ENCODE measurements at places on chromosomes 3 and 15. TPM values are rescaled to one million over a fixed set of nuclear protein-coding genes. Genes with fewer than 3 reads are reported as not detected.

Gene B3GNT5
- total RNA-seq = 0.70 TPM

Gene PLS1
- 15.1 TPM for total RNA-seq

Gene CACNA2D2
- total RNA-seq = 0.26 TPM

Gene ISLR2
- total RNA-seq = not detected

Gene REC114
- total RNA-seq = not detected

Gene ITPKA
- total RNA-seq = 12.2 TPM

Gene CADPS
- not detected for total RNA-seq

GRCh38 chr3:41317718-41318117 is 118.4 kb downstream of the CTNNB1 start:
- no peak overlapping the region for H3K4me3 ChIP-seq
- DNase-seq = no peak
- no peak overlapping the region for H3K27ac ChIP-seq
- no peaks in the 10 kb centered on the region for H3K27me3 ChIP-seq

DNA sequence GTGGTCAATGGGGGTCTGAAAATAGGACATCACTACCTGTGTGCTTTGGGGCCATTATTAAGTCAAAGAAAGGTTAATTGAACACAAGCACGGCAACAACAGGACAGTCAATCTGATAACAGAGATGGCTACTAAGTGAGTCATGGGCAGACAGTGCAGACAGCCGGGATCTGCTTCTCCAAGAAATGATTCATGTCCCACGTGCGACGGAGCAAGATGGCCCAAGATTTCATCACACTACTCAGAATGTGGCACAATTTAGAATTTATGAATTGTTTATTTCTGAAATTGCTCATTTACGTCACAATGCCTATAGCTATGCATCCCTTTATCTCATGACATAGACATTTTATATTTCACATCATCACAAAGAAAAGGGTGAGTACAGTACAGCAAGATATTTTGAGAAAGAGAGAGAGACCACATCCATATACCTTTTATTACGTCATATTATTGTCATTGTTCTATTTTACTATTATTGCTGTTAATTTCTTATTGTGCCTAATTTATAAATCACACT is 770.6 kb upstream of the NR2F2 start:
- H3K36me3 ChIP-seq = no peaks in the 10 kb centered on the region
- no peak for DNase-seq
- no peak overlapping the region for H3K27ac ChIP-seq
- no peaks in the 10 kb centered on the region for H3K27me3 ChIP-seq

DNA sequence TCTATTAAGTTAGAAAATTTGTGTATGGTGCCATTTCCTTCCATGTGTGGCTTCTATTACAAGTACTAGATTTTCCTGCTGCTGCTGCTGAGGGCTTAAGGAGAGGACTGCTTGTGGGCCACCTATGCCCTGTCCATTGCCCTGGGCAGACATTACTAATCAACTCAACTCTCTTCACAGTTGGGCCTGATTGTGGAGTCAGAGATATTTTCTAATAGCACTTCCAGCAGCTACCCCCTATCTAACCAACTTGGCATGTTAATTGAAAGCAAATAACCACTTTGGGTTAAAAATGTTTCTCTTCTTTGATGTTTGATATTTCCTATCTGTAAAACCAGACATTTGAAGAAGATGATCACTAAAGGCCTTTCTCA is 242.0 kb downstream of the EDEM1 start:
- no peak overlapping the region for H3K27ac ChIP-seq
- no peak for DNase-seq
- no peaks in the 10 kb centered on the region for H3K36me3 ChIP-seq
- no peaks in the 10 kb centered on the region for H3K4me1 ChIP-seq
- no peak overlapping the region for H3K4me3 ChIP-seq

- no peak overlapping the region for H3K27ac ChIP-seq
- no peaks in the 10 kb centered on the region for H3K27me3 ChIP-seq
- H3K36me3 ChIP-seq = no peaks in the 10 kb centered on the region
- no peak overlapping the region for H3K4me3 ChIP-seq
- DNase-seq = no peak
- H3K4me1 ChIP-seq = no peaks in the 10 kb centered on the region
These were observed 6.3 kb downstream of the ATP13A4 start for GRCh38 chr3:193548406-193548805.

GRCh38 chr15:72203507-72203837 is 5.9 kb upstream of the GRAMD2A start:
- H3K36me3 ChIP-seq = peaks cover 33% of the 10 kb centered on the region
- H3K27me3 ChIP-seq = peaks cover 3% of the 10 kb centered on the region
- no peaks in the 10 kb centered on the region for H3K4me1 ChIP-seq

- no peak overlapping the region for H3K4me3 ChIP-seq
- no peaks in the 10 kb centered on the region for H3K36me3 ChIP-seq
- no peaks in the 10 kb centered on the region for H3K27me3 ChIP-seq
- no peaks in the 10 kb centered on the region for H3K4me1 ChIP-seq
These were observed 32.4 kb downstream of the GJD2 start for GRCh38 chr15:34722439-34722836.

DNA sequence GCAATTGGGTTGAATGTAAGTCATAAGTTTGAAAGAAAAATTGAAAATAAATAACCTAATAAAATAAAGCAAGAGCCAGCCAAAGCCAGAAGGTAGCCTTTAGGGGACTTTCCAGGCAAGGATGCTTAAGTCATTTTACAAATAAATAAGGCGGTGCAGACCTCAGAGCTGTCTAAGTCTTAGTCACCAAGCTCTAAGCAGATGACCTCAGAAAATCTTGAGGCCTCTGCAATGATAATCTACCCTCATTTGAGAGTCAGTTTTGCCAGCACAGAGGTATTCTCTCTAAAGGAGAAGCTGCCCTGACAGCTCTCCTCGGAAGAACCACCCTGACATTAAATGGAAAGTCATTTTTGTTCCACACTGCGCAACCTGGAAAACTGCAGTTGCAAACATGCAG is 113.9 kb downstream of the OXNAD1 start:
- H3K27me3 ChIP-seq = no peaks in the 10 kb centered on the region
- no peak for DNase-seq
- no peaks in the 10 kb centered on the region for H3K4me1 ChIP-seq
- H3K36me3 ChIP-seq = peaks cover 4% of the 10 kb centered on the region
- H3K4me3 ChIP-seq = no peak overlapping the region
- H3K27ac ChIP-seq = no peak overlapping the region

DNA sequence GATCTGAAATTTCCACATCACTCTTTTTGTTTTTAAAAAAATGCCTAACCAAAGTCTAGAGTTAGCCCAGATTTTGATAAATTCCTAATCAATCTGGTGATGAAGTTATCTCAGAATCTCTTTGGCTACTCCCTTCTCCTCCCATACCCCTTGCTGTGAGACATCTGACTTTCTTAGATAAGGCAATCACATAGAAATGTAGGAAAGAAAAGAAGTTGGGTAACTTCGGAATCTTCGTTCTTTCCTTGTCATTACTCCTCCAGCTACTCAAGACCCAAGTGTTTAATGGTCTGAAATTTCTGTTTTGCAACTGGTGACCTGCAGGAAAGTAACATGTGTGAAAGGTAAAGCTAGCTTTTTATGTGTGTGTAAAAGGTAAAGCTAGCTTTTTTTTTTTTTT is 37.8 kb downstream of the MYL3 start:
- H3K27me3 ChIP-seq = no peaks in the 10 kb centered on the region
- H3K36me3 ChIP-seq = no peaks in the 10 kb centered on the region
- no peak for DNase-seq
- H3K4me1 ChIP-seq = no peaks in the 10 kb centered on the region

- no peak overlapping the region for H3K4me3 ChIP-seq
- H3K27ac ChIP-seq = no peak overlapping the region
- no peaks in the 10 kb centered on the region for H3K36me3 ChIP-seq
- H3K27me3 ChIP-seq = no peaks in the 10 kb centered on the region
These were observed 8.7 kb upstream of the LRRC58 start for GRCh38 chr3:120357807-120358206.

- H3K36me3 ChIP-seq = no peaks in the 10 kb centered on the region
- peak overlapping the region; percentile 33 for H3K27ac ChIP-seq
- no peaks in the 10 kb centered on the region for H3K27me3 ChIP-seq
- DNase-seq = peak; percentile 31
These were observed 9.1 kb downstream of the EOMES start for GRCh38 chr3:27713078-27713423.

DNA sequence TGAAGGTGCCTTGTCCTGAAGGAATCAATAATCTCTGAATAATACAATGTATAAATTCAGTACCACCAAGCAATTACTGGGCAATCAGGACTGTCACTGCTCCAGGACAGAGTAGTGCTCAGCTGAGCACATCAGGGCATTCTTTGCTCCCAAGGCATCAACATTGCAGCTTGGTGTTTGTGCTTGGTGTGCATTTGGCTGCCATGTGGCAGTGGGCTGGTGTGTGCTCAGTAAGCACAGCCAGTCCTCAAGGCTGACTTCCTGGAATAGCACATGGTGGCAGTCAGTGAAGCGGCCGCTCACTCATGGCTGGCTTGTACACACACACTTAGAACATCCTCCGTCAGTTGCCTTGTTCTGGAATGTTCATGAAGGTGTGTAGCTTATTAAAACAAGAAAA is 217.0 kb downstream of the EPHB1 start:
- no peak overlapping the region for H3K27ac ChIP-seq
- H3K4me3 ChIP-seq = no peak overlapping the region
- no peaks in the 10 kb centered on the region for H3K4me1 ChIP-seq
- H3K36me3 ChIP-seq = no peaks in the 10 kb centered on the region

GRCh38 chr3:63949005-63949404 is 36.8 kb upstream of the SCAANT1 start:
- no peak overlapping the region for H3K4me3 ChIP-seq
- no peaks in the 10 kb centered on the region for H3K4me1 ChIP-seq
- H3K27me3 ChIP-seq = no peaks in the 10 kb centered on the region

Data from right lobe of liver (tissue), 6 donors.